Ascending aorta (tissue), 2 donors: ENCODE measurements at places on chromosomes 12 and 14. TPM values are rescaled to one million over a fixed set of nuclear protein-coding genes. Genes with fewer than 3 reads are reported as not detected.

CBLN3 gene
- 2.2 TPM for total RNA-seq

LRRC43 gene
- not detected for total RNA-seq

AQP6 gene
- not detected for total RNA-seq

DNA sequence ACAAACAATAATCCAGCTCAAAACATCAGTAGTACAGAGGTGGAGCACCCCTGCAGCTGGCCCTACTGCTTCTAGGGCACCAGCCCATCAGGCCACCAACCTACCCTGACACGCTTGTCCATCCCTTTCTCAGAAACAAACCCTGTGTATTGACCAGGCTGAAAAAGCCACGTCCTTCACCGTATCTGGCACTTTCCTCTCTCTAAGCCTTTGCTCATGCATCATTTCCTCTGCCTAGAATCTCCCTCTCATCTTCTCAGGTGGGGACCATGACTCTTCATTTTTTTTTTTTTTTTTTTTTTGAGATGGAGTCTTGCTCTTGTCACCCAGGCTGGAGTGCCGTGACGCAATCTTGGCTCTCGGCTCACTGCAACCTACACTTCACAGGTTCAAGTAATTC, 25.3 kb upstream of the FLVCR2 start:
- no peak for DNase-seq

- DNase-seq, result no peak
Measured at GRCh38 chr12:76618031-76618430, 58.5 kb upstream of the OSBPL8 start.

GRCh38 chr12:124744659-124745464, 118.8 kb downstream of the SCARB1 start:
- no peak for DNase-seq

- no peak for DNase-seq
Measured at GRCh38 chr14:68817506-68818212, 24.8 kb upstream of the ZFP36L1 start.

DNA sequence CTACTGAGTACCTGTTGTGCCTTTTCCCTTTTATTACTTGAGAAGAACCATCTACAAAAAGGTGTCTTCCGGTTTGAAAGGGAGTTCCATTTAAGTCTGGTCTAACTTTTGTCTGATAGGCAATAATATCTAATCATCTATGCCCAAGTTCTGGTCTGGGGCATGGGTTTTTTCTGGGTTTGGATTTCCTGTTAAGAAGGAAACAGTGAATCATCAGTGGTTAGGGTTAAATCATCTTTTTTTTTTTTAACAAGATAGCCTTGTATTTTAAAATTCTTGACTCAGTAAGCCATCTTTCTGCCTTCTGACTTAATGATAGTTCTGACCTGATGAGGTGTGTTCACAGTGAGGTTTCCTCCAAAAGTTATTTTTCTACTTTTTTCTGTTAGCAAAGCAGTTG, 29.3 kb upstream of the CPNE8 start:
- DNase-seq, result no peak

DNA sequence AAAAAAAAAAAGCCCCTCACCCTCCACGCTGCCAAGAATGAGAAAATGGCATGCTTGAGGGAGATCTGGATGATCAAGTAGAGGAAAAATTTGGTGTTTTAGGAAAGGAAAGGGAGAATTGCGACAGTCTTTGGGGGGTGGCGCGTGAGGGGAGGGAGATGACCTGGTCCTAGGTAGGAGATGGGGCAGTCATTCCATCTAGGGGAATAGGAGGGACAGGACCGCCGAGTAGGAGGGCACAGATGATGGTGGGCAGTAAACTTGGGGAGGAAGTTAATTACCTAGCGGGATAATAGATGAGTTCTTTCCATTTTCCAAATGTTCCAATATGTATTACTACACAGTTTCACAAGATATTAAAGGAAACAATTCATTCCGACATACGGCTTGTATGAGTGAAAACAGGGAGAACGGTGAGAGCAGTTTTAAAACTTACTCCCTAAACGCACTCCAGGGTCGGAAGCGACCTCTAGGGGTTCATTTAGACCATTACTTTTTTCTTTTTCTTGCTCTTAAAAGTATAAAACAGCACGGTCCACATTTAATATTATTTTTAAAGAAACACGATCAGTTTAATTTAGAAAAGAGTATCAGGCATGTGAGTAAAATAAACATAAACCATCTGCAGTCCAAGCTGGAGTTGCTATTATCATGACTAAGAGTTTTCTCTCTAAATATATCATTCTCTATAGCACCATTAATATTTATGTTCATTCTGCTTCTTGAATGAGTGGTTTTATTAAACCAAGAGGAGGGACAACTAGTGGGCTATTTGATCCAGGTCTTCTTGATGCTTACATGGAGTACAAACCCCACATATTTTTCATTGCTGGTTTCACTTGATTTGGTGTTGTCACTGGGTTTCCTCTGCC, 3.0 kb upstream of the FNTB start:
- no peak for DNase-seq

- DNase-seq, result no peak
Measured at GRCh38 chr14:65344011-65344410, 68.5 kb upstream of the FUT8 start.

DNA sequence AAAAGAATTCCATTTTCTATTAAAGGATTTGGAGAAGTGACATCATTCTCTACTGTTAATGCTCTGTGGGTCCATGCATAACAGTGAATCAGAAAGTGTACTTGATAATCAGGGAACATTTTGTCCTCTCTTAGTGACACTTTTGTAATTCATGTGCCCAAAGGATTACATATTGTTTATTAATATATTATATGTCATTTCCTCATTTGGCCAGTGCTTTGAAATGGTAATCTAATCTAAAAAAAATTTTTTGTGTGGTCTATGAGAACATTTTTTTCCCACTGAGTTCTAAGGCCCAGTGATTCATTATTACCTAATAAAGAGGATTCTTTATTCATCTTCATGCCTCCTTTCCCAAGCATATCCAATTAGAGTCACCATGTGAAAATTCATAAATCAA, 79.7 kb upstream of the MYF6 start:
- DNase-seq, result no peak
